Stimulated activated CD4-positive, alpha-beta T cell treated with anti-CD3 and anti-CD28 coated beads, Interleukin-1b, Interleukin-23, amount 100 ng/mL, for 1 hour (primary cell): ENCODE measurements at places on chromosomes 3 and 15.

DNA sequence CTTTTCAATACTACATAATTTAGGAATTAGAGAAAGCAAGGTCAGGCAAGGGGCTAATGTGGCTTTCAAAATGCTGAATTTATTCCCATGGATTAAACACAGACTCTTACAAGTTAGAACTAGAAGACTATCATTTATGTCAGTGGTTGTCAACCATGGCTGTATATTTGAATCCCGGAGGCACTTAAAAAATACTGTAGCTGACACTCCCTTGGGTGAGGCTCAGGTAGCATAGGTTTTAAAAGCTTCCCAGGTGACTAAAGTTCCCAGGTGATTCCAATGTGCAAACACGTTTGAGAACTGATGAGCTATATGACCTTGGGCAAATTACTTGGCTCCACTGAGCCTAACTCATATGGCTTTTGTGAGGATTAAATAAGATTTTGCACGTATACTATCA lies 29.6 kb downstream of the AAGAB start:
- no peak for DNase-seq

GRCh38 chr3:161347726-161348125 lies 23.6 kb downstream of the SPTSSB start:
- DNase-seq, result no peak

DNA sequence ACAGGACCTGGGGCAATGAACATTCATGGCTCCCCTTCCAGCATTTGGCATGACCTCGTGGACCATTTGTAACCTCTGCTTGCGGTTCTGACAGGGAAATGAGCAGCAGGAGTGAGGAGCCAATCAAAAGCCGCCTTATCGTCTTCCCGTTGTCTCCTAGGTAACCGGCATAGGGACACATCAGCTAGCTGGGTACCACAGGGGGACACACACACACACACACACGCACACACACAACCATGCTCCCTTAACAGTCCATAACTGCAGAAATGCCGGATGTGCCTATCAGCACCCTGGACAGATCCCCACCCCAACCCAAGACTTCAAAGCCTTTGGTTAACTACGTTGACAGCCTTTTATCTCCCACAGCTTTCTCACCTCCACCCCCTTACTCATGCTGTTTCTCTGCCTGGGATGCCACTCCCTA lies 53.4 kb upstream of the CCDC174 start:
- DNase-seq, result no peak

DNA sequence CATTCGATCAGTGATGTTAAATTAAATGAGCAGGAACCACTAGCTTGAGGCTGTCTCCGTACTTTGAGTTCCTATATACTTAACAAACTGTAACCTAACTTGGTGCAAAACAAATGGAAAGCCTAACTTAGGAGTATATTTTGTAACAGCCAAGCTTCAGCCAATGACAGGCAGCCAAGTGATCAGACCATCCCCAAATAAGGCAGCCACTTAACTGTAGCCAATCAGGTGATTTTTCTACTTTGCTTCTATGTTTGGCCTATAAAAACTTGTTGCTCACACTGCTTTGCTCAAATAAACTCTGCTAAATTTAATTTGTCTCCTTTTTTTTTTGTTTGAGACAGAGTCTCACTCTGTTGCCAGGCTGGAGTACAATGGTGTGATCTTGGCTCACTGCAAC lies 19.3 kb upstream of the ZNF770 start:
- DNase-seq, result no peak
